COR-L47 (cell line): ENCODE measurements at places on chromosomes 12 and 14.

GRCh38 chr14:21202463-21203358 lies 46.8 kb upstream of the OR5AU1 start:
- DNase-seq, result no peak

DNA sequence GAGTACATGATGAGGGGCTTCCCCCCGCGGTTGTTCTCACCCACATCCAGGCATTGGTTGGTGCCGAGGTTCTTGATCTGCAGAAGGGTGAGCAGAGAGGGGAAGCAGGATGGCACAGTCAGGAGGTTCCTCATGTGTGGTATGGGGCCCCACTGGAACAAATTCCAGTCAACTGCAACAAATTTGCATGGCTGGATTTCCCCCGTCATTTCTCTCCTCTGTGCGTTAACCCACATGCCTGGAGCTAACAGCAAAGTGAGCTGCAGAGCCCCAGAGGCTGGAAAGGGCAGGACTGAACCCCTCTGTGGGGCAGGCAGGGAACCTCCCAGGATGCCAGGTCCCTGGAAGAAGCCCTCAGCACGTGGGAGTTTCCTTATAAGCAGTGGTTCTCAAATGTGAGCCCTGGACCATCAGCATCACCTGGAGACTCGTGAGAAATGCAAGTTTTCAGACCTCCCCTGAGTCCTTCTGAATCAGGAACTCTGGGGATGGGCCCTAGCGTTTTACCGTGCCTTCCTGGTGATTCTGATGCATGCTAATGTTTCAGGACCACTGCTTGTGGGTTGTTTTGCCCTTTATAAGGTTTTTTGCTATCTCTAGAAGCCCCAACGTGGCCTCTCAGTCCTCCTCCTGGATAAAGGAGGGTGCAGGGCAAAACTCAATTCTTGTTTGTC lies 11.0 kb upstream of the CELA1 start:
- no peak for DNase-seq

- no peak for DNase-seq
Observed at GRCh38 chr12:130859161-130859560, 12.7 kb upstream of the RAN start.

- DNase-seq, result no peak
Observed at GRCh38 chr12:26162905-26163304, 32.5 kb upstream of the SSPN start.

GRCh38 chr14:67514650-67515385 lies 18.3 kb upstream of the PLEKHH1 start:
- DNase-seq, result peak; percentile 55

DNA sequence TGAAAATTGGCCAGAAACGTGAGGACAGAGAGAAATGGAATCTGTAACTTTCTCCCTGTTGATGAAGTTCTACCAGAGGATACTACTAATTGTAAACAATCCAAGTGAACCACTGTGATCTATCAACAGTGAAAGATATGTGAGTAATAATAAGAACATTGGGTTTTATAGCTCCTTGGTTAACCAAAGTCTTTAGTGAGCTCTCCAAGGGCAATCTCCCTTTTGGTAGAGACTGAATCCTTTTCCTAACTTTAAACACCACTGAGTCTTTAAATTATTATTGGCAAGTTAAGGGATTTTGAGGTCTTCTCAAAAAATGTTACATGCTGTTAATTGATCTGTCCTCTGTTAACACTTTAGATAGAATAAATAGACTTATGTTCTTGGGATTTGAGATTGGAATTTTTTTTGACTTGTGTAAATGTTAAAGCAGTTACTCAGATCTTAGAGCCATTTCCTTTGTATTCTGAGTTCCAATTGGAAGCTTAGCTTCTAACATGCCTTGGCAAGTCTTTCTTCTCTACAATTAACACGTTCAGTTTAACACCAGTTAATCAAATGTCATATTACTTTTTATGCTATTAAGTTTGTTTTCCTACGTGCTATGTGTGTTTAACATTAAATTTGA lies 338.2 kb upstream of the DDHD1 start:
- DNase-seq, result no peak

DNA sequence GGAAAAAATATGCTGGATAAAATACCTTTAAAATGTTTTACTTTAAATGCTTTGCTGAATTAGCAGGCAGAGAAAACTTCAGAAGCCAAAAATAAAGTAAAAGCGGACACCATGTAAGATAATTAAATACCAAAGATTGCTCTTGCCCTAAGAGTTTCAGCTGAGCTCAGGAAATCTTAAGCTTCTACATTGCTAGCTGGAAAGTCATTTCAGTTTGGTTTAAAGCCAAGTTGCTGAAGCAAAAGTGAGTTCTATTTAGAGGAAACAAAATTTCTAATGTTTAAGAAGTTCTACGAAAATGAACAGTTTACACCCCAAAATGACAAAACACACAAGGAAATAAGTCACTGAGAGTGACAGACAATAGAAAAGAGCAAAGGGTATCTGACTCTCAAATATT lies 310.0 kb downstream of the ADAMTS20 start:
- no peak for DNase-seq
